Natural killer cell treated with Interleukin-12 subunit alpha and Interleukin-12 subunit beta and Interleukin-15 and Interleukin-18, amount 100 ng/mL, for 72 hours (primary cell): ENCODE measurements at places on chromosomes 5 and 9.

DNA sequence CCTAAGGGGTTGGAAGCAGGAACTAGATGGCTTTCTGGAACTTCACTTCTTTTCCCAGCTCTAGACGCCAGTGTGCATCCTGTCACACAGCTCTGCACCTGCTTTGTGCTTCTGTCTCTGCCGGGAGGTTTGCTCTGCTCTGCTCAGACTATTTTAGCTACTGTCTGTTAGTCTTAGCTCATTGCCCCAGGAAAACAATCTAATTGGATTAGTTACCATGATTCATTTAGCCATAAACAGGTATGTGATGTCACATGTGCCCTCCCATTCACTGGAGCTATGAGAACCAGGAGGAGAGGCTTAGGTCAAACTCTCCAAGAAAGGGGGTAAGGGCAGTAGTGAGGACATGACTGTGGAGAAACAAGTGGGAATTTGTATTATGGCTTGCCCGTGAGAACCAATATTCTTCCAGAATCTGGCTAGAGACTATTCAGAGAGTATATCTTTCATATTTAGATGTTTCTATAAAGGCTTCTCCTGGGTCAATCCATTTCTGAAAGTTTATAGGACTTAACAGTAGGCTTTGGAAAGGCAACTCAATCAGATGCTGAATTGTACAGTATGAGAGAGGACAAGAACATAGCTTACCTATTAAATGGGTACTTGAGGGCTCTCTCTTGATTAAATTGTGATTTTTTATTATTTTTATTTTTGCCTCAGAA is 22.4 kb upstream of the NREP start:
- DNase-seq, result no peak

GRCh38 chr5:52875827-52876226 is 88.1 kb downstream of the ITGA1 start:
- no peak for DNase-seq

- DNase-seq, result no peak
Measured at GRCh38 chr9:108156270-108156998, 666.9 kb upstream of the KLF4 start.

GRCh38 chr5:9588254-9588653 is 41.9 kb downstream of the TAS2R1 start:
- DNase-seq, result no peak

DNA sequence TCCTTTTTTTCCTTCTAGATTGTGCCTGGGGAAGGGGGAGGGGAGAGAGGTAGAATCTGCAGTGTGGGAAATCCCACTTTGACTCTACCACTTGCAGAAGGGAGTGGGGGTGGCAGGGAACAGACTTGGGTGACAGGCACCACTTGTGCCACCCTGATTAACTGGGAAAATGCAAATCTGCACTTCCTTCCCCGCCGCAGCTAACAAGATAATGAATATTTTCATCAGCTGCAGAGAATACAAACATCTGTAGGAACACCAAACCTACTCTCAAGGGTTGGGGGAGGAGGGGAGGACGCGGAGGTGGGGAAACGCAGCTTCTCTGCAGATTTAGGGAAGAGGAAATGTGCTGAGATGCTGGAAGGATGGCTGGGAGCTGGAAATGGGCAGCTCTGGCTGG is 73.5 kb downstream of the TRIM32 start:
- DNase-seq, result no peak

GRCh38 chr9:89646189-89646939 is 41.6 kb downstream of the GADD45G start:
- DNase-seq, result no peak

DNA sequence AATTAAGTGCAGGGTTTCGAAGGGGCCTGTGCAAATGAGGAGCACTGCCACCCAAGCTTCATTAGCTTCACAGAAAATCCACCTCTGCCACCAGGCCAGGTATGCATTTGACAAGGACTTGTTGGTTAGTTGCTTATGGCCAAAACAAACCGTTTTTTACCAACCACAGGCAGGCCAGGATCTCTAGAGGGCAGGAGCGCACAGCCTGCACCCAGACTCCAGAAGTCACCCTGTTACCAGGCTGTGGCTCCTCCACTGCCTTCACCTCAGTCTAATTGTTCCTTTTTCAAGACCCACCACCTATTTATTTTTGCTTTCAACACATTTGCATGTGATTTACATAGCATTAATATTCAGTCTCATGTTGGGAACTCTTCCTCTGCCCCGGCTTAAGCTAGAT is 78.3 kb upstream of the HSPA9 start:
- DNase-seq, result no peak

DNA sequence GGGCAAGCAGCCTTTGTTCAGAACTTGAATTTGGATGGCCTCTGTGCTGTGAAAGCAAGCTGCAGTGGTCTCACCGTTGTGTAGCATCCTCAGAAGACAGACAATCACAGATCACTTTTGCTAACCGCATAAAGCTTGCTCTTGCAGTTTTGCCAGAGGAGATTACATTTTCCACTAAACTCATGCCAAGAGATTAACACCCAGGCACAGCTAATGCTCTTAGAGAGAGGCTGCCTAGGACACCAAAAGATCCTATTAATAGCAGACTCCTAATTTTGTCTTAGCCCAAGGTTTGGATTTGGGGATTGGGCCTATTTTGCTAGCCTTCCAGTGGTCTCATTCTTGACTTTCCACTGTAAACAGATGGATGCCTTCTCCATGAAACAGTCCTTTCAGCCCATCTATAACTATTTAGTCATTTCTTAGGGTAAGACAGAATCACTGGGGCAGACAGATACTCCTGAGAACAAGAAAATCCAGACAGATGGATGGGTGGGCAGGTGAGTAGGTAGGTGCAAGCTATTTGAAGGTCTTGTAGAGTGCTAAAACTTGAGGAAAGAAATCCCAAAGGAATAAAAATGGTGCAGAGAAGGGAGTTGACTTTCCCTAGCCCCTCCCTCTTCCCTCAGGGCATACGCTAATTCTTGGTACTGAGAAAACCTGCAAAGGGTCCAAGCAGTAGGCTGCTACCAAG is 506.2 kb downstream of the SPOCK1 start:
- DNase-seq, result no peak

GRCh38 chr5:109041317-109041716 is 293.6 kb downstream of the FER start:
- DNase-seq, result no peak

DNA sequence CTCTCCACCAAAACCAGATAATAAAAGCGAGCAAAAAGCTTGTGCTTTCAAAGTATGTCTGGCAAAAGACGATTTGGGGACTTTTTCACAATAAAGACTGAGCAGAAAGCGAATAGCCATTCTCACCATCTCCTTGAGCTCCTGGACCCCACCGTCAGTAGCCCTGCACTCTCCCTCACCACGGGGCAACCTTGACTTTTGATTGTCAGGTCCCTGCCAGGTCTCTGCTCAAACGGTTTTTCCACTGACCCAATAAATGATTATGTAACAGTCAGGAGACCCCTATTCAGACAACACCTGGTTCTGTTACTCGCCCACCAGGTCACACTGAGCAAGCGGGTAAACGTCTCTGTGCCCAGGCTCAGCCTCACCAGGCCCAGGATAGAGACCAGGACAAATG is 131.3 kb downstream of the MVB12B start:
- no peak for DNase-seq

DNA sequence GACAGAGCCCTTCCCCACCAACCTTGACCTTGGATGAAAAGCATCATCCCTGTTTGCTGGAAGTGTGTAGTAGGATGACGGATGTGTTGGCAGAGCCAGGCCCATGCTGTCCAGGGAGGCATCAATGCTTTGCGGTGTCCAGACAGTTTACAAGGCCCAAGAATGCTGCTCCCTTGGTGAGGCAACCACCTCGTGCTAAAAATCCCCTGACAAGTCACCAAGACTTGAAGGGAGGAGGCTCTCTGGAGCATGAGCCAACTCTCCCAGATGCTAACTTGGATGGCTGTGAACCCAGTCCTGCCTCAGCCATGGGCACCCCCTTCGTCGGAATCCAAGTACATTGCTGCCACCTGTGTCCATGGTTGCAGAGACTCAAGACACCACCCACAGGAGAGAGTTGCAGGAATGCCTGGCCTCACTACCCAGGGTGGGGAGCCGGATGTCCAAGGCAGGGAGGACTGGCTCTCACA is 9.5 kb upstream of the NKD2 start:
- no peak for DNase-seq

DNA sequence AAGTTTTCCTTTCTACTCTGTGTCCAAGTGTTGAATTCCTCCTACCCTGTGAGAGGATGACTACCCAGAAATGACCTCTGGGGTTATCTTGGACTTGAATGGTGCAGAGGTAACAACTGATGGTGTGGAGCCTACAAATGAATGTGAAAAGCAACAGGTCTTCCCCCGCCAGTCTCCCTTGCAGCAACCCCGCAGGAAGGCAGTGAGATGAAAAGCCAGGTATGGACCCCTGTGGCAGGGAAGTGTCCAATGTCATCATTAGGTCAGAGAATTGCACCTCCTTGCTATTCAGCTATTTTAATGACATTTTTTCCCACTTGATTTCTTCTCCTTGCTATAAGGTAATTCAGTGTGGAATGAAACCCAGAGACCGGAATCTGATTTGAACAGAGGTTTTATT is 58.5 kb downstream of the MAT2B start:
- DNase-seq, result no peak
